ENCODE measurements at places on chromosomes 16 and 17.
A peak's percentile ranks its signal among the peaks of the same experiment; 100 is the strongest.

- DNase-seq, result peak; percentile 75
Observed at GRCh38 chr16:58755989-58756649, 22.0 kb upstream of the GOT2 start.

- DNase-seq, result no peak
Observed at GRCh38 chr17:16934836-16935235, 37.1 kb downstream of the TNFRSF13B start.

DNA sequence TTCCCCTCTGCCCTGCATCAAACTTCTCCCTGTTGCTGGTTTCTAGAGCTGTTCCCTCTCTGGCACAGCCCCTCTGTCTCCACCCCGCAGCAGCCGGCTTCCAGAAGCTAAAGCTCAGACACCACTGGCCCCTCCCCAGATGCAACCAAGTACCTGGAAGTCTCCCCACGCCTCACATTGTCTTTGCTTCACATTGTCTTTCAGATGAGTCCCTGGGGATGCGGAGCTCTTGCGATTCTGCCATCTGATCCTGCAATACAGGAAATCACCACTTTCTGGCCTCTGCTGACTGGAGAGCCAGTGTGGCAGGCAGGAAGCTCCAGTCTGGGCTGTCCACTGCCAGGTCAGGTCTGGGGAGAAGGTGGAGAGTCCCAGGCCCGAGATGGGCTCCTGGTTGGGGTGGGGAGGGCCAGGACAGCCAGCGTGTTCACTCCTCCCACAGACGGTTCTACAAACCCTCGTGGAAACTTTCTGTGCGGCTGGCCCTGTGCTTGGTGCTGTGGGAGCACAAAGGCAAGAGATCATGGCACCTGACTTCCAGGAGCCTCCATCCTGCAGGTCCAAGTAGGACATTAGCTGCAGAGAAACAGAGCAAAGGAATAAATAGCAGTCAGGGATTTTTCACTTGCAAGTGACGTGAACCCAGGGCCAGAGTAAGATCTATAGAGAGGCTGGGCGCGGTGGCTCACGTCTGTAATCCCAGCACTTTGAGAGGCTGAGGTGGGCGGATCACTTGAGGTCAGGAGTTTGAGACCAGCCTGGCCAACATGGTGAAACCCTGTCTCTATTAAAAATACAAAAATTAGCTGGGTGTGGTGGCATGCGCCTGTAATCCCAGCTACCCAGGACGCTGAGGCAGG, 47.9 kb upstream of the MAP3K14 start:
- peak; percentile 60 for DNase-seq

- DNase-seq, result no peak
Observed at GRCh38 chr17:56109836-56110235, 43.4 kb upstream of the ANKFN1 start.
